ENCODE measurements at places on chromosomes 5 and 9.
A peak's percentile ranks its signal among the peaks of the same experiment; 100 is the strongest.

DNA sequence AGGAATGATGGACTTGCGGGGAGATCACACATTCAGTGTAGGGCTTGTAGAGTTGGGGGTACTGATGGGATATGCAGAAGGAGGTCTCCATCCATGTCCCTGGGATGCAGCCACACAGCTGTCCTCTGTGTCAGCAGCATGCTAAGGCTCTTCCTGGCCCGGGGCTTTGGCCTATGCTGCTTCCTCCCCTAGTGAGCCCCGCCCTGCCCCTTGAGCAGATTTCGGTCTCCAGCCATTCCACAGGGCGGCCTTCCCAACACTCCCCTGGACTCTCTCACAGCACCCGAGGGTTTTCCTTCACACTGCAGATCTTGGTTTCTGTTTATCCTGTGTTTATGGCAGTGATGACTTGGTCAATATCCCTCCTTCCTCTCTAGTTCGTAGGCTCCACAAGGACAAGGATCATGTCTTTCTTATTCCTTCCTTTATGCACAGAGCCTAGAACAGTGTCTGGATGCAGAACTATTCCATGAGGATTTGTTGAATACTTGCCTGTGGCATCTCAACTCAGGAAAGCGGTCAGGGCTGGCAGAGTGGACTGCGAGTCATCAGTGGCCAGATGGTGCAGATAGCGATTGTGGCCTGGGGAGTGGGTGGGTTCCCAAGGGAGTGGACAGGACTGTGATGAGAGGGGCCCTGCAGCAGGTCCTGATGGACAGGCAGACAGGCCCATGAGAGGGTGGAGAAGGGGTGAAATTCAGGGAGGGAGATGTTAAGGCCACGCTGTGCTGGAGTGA, 114.2 kb downstream of the RGS3 start:
- peak; percentile 41 for DNase-seq

DNA sequence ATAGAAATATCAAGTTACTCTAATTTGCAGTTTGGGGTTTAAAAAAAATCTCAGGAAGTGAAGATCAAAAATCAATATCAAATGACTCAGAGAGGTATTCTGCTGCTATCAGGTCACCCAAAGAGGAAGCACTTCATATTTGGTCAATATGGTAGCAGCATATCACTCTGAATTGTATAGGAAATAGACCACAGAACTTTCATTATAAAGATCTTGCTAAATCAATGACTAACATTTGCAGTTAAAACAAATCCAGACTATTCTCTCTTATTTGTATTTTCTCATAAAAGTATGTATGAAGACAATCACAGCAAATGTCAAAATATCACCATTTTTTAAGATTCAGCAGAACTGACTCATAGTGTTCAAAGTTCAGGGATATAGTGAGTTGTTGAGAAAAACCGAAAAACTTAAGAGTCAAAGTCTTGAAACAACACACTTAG, 105.8 kb upstream of the PCSK1 start:
- DNase-seq: peak; percentile 44

- no peak for DNase-seq
Measured at GRCh38 chr5:1883120-1883924, 597 bp upstream of the IRX4 start.

- DNase-seq: peak; percentile 27
Measured at GRCh38 chr5:173645437-173645807, 29.0 kb upstream of the BOD1 start.

- no peak for DNase-seq
Measured at GRCh38 chr5:124740071-124740470, 6.4 kb downstream of the ZNF608 start.

GRCh38 chr9:4666042-4666699, at the start of gene SPATA6L:
TSS of gene SPATA6L (minus strand) at chr9:4666480. CDS start at chr9:4666250, 230 bp downstream.
- DNase-seq: peak; percentile 39

DNA sequence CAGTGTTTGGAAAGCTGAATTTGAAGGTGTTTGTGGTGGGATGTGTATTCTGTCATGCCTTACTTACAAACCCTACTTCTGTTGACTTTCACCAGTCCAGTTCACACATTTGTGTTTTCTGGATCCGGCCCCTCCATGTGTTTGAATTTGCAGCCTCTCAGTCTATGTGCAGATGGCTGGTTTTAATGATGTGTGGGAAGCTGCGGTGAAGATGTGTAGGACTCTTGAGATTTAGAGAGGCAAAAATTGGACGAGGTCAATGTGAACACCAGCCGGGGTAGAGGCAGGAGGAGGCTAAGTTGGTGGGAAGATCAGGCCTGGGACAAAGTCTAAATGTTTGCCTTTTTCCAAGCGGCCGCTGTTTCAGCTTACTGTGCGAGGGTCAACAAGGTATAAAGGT, 115.4 kb upstream of the KLF9 start:
- no peak for DNase-seq

- DNase-seq: no peak
Measured at GRCh38 chr5:175493726-175494125, 15.4 kb downstream of the SFXN1 start.

- peak; percentile 70 for DNase-seq
Measured at GRCh38 chr5:59525957-59526356, 367.6 kb downstream of the PDE4D start.

- peak; percentile 79 for DNase-seq
Measured at GRCh38 chr5:146051678-146052077, 53.7 kb downstream of the PLAC8L1 start.

- peak; percentile 58 for DNase-seq
Measured at GRCh38 chr5:17216974-17217492, 398 bp upstream of the BASP1 start.

All from fibroblast of skin of right biceps (primary cell).